ENCODE measurements at places on chromosomes 2 and 18.
A peak's percentile ranks its signal among the peaks of the same experiment; 100 is the strongest.

DNA sequence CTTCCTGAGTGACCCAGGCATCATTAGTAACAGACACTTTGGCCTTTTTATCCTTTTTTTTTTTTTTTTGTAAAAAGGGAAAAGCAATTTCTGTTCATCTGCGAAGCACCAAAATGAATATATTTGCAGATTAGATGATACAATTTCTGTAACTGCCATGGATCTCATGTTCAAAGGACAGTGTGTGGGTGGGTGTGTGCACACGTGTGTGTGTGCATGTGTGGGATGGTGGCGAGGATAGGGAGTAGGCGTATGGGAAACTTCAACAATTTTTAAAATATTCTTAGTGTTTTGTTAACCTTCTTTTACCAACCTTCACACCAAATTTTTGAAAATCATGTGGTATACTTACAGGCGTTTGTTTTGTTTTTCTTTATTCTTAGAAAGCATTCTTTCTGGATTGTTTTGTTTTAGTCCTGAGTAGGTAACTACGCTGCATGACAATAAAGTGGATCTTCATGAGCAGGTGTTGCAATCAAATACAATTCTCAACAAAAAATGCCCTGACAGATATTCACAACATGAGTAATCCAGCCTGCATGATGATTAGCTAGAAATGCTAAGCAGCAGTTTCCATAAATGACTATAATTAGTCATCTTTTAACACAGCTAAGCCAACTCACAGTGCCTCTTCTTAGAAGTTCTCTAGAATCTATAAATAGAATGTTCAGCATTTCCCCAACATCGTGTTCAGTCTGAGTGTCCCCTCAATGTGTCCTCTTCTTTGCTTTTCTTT lies 53.5 kb upstream of the RMDN2 start:
- no peak for DNase-seq

DNA sequence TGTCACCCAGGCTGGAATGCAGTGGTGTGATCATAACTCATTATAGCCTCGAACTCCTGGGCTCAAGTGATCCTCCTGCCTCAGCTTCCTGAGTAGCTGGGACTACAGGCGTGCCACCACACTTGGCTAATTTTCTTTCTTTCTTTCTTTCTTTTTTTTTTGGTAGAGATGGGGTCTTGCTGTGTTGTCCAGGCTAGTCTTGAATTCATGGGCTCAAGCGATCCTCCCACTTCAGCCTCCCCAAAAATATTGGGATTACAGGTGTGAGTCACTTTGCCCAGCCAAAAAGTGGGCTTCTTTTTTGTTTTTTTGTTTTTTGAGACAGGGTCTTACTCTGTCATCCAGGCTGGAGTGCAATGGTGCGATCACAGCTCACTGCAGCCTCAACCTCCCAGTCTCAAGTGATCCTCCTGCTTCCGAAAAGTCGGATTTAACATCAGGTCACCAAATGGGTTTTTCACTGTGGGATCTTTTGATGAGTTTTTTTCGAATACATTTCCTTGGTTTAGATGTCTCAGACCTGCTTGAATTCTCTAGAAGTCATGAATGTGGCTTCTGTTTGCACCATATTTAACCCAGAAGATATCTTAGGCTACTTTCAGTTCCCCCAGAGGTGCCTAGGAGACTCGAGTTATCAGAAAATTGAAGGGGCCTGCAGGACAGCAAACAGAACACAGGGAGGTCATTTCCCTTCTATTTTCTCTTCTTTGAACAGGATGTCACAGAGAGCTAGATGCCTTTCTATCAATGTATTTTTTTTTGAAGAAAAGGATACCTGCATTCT lies 8.9 kb downstream of the RAB31 start:
- no peak for DNase-seq

GRCh38 chr2:178536037-178536436 lies 55.8 kb downstream of the PLEKHA3 start:
- DNase-seq = no peak

GRCh38 chr2:153163055-153163454 lies 315.5 kb downstream of the RPRM start:
- peak; percentile 3 for DNase-seq

DNA sequence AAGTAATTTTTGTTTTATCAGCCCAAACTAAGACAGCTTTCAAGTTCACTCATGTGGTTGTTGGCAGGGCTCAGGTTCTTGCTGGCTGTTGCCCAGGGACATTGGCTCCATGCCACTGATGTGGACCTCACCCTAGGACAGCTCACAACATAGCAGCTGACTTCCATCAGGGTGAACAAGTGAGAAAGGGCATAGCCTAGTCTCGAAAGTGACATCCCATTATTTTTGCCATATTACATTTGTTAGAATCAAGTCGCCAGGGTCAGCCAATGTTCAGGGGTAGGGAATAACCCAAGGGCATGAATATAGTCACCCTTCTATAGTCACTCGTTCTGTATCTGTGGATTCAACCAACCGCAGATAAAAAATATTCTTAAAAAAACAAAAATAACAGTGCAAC lies 10.7 kb upstream of the CWC22 start:
- DNase-seq = no peak

GRCh38 chr18:47983946-47984345 lies 53.5 kb upstream of the SMAD2 start:
- DNase-seq = no peak

GRCh38 chr2:12001621-12002020 lies 255.2 kb downstream of the LPIN1 start:
- no peak for DNase-seq

- no peak for DNase-seq
Observed at GRCh38 chr18:62288665-62289008, 36.5 kb upstream of the TNFRSF11A start.

GRCh38 chr2:148994341-148994740 lies 44.2 kb upstream of the LYPD6B start:
- DNase-seq = no peak

DNA sequence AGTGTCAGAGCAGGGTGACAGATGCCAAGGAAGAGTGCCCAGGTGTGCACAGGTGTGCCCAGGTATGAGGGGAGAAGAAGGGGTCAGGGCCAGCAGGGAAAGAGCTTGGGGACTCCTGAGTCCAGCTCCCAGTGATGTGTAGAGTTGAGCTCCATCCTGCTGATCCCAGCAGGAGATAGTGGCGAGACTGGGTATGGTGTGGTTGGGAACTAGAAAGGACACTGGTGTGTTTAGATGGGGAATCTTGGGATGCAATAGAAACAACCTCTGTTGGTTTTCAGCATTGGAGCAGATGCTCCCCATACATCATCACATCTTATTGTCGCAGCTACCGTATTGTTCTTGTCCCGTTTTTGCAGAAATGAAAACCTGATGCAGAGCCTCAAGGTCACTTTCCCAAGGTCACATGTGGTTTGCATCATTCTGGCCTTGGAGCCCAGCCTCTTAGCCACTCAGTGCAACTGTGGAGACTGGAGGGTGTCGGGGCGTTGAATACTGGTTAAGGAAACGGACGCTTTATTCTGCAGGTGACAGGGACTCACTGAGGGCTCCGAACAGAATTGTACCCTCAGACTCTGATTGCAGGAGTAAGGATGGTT lies 166.7 kb downstream of the AGAP1 start:
- DNase-seq = no peak

GRCh38 chr2:172307800-172308199 lies 119.6 kb upstream of the ITGA6 start:
- DNase-seq = no peak

- no peak for DNase-seq
Observed at GRCh38 chr2:84874381-84875212, 6.3 kb downstream of the TRABD2A start.

- no peak for DNase-seq
Observed at GRCh38 chr2:43265421-43265820, 39.0 kb upstream of the ZFP36L2 start.
